Activated CD8-positive, alpha-beta memory T cell treated with anti-CD3 and anti-CD28 coated beads for 1 hour (primary cell): ENCODE measurements at places on chromosomes 3 and 15.
A peak's percentile ranks its signal among the peaks of the same experiment; 100 is the strongest.

DNA sequence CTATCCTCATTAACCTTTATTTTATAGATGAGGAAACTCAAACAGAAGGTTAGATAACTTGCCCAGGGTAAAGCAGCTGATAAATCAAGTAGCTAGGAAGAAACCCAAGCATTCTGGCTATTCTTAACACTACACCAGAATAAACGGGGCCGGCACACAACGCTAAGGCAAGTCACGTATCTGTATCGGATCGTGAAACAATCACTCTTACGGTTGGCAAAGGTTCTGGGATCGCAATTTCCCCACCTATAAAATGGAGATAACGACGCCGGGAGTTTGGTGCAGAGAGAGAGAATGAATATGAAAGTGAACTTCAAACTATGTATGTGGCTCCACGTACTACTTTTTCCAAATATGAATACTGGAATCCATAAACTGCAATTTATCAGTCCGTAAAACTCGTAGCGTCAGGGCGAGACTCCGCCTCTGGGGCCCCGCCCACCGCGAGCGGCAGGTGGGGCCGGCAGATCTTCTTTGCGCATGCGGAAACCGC is 252 bp upstream of the ARMC8 start:
- DNase-seq, result peak; percentile 71

GRCh38 chr15:70051948-70052633 is 45.6 kb downstream of the TLE3 start:
- DNase-seq, result no peak

DNA sequence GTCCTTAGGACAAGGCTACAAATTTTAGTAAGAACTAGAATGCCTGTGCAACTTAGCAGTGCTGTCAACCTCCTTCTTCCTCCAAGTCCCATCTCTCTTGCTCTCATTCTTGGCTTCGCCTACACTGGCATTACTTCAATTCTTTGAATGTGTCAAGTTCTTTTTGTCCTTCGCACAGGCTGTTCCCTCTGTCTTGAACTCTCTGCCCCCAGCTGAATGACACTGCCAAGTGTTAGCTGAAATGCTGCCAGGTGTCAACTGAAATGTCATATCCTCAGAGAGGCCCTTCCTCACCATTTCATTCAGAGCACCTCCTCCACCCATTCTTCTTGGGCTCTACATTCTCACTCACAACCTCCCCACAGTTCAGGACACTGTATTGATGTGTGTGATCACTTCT is 48.8 kb upstream of the PSMD6 start:
- DNase-seq, result no peak

- no peak for DNase-seq
Measured at GRCh38 chr15:87569581-87569980, 687.0 kb downstream of the NTRK3 start.

- DNase-seq, result no peak
Measured at GRCh38 chr3:142888099-142888480, 793 bp downstream of the PCOLCE2 start.
